ENCODE measurements at places on chromosomes 11 and 22.

DNA sequence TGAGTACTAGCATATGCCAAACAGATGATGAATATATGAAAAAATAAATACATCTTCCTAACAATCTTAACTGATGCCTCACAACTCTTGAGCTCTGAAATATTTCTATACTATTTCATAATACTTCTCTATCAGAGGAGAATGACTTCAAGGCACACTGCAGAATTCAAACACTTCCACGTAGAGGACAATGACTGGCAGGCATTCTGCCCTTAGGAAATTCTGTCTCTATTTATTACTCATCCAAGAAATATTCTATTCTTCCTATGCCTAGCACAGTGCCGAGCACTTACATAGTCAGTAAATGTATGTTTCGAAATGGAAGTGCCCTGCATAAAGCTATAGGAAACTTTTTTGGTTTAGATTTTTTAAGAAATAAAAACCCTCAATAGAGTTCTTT, 809.1 kb downstream of the DLG2 start:
- no peak for DNase-seq

- DNase-seq: no peak
Observed at GRCh38 chr11:9573775-9574621, 528 bp downstream of the WEE1 start.

GRCh38 chr11:126861796-126862459, 138.6 kb downstream of the KIRREL3 start:
- no peak for DNase-seq

DNA sequence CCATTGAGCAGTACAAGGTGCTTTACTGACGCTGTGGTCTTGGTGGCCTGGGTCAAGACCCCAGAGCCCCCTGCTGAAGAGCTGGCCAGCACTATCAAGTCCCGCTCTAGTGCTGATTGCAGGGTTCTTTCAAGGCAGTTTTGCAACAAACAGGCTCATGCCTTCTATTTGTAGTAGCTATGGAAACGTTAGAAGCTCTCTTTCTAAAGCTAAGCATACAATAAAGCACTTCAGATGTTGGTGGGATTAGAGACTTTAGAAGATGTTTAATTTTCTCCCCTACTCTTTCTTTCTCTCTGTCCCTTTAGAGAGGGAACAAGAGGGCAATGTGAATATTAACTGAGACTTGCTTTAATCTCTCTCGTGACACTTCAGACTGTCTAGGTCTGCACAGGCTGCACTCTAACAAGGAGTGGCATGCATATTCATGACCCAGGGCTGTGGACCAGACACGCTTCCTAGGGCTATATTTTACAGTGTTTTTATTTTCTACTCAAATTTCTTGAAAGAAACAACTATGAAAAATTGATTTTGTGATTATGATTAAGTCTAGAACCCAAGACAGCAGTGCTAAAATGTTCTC, 138.6 kb downstream of the WNT7B start:
- no peak for DNase-seq

- no peak for DNase-seq
Observed at GRCh38 chr22:47039356-47039755, 276.9 kb downstream of the TBC1D22A start.

DNA sequence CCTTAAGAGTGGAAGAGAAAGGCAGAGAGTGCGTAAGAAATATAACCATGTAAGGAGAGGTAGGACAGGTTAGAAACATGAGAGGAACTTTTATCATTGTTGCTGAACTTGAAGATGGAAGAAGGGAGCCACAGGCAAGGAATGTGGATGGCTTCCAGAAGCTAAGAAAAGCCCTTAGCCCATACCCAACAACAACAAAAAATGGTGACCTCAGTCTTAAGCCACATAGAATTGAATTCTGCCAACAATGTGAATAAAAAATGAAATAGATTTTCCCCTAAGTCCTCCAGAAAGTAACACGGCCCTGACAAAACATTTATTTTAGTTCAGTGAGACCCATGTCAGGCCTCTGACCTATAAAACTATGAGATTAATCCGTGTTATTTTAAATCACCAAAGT, 767.3 kb downstream of the FAM181B start:
- DNase-seq: no peak

DNA sequence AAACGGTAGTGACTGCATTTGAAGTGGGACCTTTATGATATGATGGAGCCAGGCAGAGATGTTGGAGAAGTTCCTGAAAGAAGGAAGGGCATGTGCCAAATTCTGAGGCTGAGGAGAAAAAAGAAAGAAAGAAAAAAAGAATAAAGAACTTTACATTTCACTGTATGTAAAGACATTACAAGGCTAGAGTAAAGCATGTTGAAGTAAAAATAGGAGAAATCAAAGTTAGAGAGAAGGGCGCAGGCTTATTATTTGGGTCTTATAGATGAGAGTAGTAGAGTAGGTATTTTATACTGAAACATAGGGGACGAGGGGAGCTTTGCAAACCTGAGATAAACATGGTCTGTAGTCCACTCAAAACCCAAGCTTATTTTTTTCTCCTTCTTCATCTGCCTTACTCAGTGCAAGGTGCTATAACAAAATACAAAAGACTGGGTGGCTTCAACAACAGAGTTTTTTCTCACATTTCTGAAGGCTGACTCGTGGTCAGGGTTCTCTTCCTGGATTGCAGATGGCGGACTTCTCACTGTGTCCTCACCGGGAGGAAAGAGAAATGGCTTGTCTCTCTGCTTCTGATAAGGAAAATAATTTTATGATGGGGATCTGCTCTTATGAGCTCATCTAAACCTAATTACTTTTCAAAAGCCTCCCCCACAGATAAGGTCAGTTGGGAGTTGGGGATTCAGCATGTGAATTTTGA, 2.7 kb downstream of the HBG1 start:
- no peak for DNase-seq

DNA sequence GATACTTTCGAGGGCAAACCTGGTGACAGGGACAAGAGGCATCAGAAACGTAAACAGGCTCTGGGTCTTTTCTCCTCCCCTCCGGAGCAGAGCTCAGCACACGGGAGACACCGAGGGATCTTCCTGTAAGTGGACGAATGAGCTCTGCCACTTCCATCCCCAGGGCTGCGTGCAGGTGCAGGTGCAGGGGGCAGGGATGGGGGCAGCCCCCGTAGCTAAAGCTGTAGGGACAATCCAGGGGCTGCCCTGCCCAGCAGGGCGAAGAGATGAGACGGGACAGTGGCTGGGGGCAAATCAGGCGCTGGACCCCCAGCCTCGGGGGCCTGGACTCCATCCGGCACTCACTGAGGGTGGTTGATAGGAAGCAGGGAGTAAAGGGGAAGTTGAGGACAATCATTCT, 505.4 kb downstream of the BRD1 start:
- DNase-seq: peak; percentile 11

- DNase-seq: no peak
Observed at GRCh38 chr11:80831374-80831773, 1390.5 kb upstream of the TENM4 start.

DNA sequence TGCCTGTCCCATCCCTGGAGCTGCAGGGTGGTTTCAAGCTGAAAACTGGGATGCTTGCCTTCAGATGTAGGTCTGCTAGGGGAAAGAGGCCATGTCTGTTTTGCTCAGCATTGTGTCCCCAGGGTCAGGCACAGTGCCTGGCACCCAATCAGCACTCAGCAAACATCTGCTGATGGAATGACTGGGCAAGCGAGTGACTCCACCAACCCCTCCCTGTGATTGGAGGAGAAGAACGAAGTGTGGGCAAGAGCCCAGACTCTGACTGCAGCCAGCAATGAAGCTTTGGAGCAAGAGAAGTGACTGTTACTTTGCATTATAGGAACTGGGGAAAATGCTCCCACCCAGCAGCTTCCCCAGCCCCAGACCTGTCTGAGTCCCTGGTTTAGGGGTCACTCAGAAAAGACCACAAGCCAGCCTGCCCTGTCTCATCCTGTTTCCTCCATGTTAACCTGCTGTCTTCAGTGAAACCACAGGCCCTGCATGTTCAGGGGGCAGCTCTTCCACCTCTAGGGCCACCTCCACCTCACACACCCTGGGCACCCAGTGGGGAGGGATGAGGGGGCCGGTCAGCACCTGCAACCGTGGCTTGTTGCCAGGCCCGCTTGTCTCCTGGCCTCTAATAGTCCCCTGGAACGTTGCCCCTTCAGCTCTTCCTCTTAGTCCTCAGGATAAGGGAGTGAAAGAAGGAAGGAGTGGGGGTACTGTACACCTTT, 147.4 kb downstream of the TRIM29 start:
- DNase-seq: no peak

- no peak for DNase-seq
Observed at GRCh38 chr11:115674937-115675544, 170.8 kb upstream of the CADM1 start.

- no peak for DNase-seq
Observed at GRCh38 chr22:43389227-43389836, 22.5 kb upstream of the MPPED1 start.

DNA sequence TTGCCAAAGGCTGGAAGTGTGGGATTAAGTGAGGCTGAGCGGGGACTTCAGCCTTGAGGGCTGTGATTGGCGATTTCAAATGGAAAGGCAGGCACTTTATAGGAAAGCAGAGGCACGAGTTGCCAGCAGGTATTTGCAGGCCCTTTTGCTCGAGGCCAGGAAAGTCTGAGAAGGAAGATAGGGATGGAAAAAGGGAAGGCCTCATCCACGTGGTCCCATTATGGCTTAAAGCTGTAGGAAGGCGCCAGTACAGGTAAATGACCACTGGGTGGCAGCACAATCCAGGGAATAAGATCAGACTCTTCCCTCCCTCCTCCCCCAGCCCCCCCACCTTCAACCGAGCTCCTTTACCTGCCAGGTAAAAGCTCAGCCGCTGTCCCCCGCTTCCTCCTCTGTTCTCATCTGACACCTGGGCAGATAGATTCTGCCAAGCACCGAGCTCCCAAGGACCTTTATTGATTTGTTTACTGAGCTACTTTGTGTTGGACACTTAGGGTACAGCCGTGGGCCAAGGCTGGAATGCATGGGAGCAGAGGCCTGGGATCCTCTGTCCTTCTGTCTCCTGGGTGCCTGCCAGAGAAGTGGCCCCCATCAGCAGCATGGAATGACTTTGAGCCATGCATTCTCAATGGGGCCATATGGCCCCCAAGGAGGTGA, 7.5 kb downstream of the P2RX3 start:
- peak; percentile 67 for DNase-seq

DNA sequence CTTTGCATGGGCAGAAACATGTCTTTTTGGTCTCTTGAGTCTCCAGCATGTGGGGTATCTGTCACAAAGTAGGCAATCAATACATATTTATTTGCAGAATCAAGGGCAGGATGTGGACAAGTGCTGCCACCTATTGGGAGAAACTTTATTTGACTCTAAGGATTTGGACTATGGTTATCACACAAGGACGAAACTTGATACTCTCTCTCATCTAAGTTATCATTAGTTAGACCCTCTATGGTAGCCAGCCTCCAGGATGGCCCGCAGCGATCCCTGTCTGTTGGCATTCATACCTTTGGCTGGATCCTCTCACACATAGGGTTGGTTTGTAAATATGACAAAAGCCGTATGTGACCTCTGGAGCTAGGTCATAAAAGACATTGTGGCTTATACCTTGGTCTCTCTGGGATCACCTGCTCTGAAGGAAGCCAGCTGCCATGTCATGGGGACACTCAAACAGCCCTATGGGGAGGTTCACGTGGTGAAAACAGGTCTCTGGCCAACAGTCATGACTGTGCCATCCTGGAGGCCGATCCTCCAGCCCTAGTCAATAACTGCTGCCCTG, 1.1 kb upstream of the FBXO7 start:
- DNase-seq: peak; percentile 53

DNA sequence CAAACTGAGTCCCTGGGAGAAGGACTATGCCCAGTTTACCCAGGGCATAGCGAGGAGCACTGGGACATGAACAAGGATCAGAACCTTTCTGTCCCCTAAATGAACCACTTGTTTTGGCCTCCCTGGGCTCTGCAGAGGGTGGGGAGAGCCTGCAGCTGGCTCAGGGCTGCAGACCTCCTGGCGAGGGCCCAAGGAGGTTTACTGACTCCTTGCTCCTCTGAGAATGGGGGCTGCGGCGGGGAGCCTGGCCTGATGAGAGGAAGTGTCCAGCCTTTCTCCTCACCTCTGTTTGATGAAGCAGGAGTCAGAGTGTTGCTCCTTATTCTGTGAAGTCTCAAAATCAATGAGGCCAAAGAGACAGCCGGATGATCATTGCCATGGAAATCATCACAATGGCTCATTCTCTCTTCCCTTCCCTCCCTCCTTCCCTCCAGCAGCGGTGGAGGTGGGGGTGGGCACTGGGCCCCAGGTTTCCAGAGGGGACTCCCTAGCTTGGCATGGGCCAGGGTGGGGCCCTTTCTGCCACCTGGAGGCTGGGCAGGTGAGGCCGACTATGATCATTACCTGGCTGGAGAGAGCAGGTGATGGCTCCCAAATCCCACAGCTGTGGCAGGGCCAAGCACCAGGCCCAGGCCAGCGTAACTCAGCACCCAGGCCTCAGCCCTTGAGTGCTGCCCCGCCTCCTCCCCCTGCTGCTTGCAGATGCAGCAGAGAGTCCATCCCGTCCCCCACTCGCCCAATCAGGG, 169.7 kb downstream of the CEP164 start:
- no peak for DNase-seq

- DNase-seq: no peak
Observed at GRCh38 chr22:34917239-34917638, 148.7 kb upstream of the ISX start.

GRCh38 chr11:122209619-122210366, 93.8 kb upstream of the BLID start:
- no peak for DNase-seq

- no peak for DNase-seq
Observed at GRCh38 chr11:20050551-20051333, 109.5 kb downstream of the DBX1 start.

DNA sequence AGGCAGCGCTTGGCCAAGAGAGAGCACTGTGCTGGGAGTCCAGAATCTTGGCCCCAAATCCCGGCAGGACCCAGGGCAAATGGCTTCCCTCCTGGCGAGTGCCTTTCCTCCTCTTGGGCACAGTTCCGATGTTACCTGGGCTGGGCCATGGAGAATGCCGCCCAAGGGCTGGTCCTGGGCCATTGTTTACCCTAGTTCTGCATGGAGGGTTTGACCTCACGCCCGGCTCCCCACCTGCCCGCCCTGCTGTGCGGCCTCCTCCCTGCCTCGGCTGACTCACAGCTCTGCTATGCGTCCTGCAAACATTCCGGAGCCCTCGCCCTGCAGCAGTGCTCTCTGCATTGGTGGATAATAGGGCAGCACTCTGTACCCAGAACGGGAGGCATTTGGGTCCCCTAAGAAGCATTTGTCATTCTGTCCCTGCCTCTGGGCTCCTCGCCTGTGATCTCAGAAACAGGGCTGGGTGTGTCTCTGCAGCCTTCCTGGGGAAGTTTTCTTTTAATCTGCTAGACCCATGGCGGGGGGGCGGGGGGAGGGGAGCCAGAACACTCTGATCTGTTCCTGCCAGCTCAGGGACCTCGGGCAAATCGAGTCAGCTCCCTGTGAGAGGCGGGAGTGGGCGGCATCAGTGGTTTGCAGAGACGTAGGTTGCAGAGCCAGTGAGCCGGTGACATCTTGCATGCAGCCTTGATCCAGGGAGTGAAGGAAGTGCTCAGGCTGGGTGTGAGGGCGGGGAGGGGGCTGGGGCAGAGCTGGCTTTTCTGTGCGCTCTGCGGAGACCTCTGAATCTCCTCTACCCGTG, 32.9 kb upstream of the SMIM38 start:
- DNase-seq: peak; percentile 37

- no peak for DNase-seq
Observed at GRCh38 chr22:27331526-27332281, 469.9 kb downstream of the MN1 start.

- DNase-seq: no peak
Observed at GRCh38 chr11:57735619-57736298, 5.5 kb upstream of the SELENOH start.

GRCh38 chr22:35656284-35656752, 8.1 kb downstream of the APOL6 start:
- DNase-seq: no peak

Data from activated CD4-positive, alpha-beta memory T cell treated with anti-CD3 and anti-CD28 coated beads, Interleukin-2, amount 10 ng/mL, durations not matched to agents 7 days and 5 days (primary cell).